ENCODE measurements at places on chromosomes 11 and 22.
A peak's percentile ranks its signal among the peaks of the same experiment; 100 is the strongest.

GRCh38 chr22:25092119-25092518, 107.5 kb upstream of the CRYBB3 start:
- no peak for DNase-seq

GRCh38 chr11:61697764-61698163, 17.6 kb downstream of the DAGLA start:
- DNase-seq: no peak

DNA sequence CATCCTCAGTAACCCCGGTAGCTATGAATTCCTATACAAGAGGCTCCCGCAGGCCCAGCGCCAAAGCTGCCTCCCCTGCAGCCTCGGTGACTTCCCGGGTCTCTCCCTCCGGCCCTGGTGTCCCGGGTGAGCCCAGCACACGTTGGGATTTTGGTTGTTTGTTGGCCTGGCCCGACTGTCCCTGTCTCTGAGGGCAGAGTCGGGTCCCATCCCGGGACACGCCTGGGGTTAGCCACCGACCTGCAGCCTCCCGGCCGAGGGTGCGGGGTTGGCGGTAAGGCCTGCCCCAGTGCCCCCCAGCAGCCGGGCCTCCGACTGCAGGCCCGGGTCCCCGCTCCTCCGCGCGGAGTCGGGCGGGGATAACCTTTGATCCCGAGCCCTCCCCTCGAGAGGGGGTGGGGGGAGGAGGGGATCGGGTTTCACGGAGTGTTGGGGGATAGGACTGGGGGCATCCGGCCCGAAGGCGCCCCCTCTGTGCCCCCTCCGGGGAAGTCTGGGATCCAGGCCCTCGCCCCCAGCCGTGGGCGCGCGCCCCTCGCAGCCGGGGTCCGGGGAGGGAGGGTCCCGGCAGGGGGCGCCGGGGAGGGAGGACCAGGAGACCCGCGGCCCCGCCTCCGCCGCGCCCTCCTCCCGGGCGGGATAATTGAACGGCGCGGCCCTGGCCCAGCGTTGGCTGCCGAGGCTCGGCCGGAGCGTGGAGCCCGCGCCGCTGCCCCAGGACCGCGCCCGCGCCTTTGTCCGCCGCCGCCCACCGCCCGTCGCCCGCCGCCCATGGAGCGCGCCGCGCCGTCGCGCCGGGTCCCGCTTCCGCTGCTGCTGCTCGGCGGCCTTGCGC, at the start of gene FBLN1:
Gene FBLN1, plus strand, starts transcription at position 669 of the 835 bp plus-strand sequence. Its CDS starts 103 bp downstream, at position 772.
- DNase-seq: no peak

- DNase-seq: no peak
Observed at GRCh38 chr11:119873761-119874421, 144.9 kb upstream of the NECTIN1 start.

DNA sequence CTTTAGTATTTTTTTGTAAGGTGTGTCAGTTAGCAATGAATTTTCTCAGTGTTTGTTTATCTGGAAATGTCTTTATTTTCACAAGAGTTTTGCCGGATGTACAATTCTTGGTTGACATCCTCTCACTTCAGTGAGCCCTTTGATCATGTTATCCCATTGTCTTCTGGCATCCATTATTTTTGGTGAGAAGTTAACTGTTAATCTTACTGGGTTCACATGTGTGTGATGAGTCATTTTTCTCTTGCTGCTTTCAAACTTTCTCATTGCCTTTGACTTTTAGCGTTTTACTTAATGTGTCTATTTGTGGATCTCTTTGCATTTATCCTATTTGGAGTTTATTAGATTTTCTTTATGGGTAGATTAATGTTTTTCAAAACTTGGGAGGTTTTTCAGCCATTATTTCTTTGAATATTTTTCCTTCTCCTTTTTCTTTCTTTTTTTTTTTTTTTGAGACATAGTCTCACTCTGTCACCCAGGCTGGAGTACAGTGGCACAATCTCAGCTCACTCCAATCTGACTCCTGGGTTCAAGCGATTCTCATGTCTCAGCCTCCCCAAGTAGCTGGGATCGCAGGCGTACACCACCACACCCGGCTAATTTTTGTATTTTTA, 100.5 kb upstream of the RRM1 start:
- DNase-seq: no peak

DNA sequence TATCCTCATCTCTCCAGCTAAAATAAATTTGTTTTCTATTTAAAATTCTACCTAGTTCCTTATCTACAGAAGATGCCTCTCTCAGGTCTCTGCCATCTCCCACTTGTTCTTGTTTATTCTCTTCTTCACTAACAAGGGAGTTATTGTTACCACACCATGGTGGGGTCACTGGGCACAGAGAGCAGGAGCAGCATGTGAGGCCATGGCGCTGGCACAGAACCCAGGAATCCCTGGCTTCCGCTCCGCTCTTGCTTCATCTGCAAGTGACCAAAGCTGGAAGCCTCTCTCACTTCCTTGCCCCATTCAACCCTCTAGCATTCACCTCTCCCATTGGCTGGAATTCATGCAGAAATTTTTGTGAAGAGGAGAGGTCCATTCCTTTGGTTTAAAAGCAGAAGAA, 190.7 kb upstream of the NCAM1 start:
- no peak for DNase-seq

DNA sequence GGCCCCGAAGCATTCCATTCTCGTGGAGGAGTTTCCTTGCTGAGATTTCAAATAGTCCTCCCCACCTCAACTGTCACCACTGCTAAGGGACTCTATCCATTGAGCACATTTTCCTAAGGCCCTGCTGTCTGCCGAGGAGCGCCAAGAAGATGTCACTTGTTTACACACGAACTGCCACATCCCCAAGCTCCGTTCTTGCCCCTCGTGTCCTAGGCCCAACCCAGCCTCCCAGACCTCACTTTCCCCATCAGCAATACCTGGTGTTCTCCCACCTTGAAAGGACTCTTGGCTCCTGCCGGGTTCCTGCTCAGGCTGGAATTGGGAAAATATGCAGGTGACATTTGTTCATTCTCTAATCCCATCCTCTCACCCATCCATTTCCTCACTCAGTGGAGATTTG, 4.0 kb upstream of the MYO7A start:
- DNase-seq: no peak

DNA sequence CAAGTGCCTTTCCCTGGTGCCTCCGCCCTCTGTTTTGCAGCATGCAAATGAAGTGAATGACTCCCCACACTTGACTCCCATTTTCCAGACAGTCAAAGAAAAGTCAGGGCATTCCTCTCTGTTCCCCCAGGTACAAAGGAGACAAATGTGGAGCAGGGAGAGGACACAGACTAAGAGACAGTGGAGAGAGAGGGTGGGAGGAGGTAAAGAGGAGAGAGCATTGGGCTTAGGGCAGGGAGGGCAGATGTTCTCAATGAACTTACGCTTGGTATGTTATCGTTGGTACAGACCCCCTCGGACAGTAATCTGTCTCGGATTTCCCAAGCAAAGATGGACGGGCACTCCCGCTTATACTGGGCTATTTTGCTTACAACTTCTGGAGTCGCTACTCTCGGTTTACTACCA, 9.8 kb downstream of the PAX6 start:
- no peak for DNase-seq

DNA sequence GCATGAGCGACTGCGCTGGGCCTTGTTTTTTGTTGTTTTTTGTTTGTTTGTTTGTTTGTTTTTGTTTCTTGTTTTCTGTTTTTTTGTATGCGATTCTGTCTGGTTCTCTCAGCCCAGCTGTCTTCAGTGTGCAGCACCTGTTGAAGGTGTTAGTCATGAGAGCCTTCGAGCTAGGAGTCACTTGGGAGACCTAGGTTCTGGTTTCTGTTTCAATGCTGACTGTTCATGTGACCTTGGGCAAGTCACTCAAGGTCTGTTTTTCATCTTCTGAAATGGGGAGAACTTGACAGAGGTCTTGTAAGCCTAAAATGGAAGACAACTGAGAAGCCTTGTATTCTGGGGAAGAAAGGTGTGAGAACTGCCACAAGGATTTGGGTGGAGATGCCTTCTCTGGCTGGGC, 1.8 kb downstream of the DCPS start:
- no peak for DNase-seq

DNA sequence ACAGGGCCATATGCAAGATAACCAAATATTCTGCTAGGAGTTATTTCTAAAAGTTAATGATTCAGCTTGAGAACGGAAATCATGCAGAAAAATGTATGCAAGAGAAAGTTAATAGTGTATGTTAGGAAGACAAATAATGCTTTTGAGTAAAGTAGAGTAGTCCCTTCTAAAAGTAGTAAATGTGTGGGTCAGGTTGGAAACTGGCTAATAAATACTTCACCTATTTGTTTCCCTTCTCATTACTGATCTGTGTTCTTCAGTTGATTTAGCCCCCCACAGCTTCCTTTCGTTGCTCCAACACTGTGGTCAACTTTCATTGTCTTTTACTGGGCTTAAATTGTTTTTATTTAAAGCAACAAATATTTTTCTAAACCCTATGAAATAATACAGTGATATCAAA, 444.2 kb downstream of the CNTN5 start:
- DNase-seq: no peak

DNA sequence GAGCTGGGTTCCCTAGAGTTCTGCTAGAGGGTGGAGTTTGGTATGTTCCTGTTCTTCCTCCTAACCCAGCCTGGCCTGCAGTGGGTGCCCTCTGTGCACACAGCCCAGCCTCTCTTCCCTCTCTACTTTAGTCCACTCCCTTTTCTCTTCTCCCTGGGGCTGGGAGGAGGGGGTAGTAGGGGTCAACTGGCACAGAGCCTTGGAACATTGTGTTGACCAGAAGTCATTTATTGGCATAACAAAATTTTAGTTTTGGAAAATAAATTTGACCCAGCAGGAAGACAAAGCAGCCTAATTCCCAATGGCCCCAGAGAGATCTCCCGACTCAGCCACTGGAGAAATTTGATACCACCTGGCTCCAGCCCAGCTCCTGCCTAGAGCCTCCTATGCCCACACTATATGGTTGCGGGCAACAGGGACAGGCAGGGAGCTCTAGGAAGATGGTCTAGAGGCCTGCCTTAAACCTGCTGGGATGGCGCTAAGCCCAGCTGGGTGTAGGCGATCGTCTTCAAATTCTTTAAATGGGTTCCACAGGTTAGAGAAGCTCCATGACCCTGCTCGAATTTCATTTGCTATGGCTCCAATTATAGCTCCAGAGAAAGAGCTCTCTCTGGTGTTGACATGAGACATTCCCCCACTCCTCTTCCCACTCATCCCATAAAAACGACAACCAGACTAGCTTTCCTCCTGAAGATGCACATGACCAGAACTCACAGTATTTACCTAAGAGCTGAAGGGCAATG, 9.9 kb downstream of the PCSK7 start:
- DNase-seq: no peak

- DNase-seq: no peak
Observed at GRCh38 chr11:32426192-32426591, 9.1 kb downstream of the WT1 start.

GRCh38 chr22:37019309-37020191, at the start of the genes MPST and TST:
MPST (plus strand) TSS chr22:37019742; CDS start chr22:37019837, 95 bp downstream.
TST (minus strand) TSS chr22:37019447; CDS start chr22:37018732, 715 bp downstream.
- DNase-seq: peak; percentile 4

DNA sequence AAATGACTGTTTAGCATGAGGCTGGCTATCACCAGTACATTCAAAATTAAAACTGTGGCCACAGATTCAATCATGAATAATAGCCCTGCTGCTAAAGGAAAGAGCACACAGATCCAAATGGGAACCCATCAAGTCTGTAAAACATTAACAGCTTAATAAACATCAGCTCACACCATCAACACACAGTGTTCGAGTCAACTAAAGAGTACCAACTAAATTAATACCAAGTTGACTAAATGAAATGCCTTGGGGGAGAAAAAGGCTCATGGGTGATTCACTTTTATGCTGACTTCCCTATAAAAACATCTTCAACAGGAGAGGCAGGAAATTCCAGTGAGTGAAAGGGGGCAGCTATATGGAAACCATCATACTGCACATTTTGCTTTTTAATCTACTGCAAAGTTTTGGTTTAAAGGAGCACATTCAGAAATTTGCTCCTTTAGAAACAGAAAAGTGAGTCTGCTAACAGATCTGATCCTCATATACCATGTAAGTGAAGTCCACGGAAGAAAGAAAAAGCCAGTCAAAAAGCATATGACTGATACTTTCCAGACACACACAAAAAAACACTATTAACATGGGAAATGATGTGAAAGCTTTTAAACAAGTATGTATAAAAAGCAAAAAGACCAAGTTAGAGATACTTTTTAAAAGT, 16.3 kb downstream of the LGR4 start:
- no peak for DNase-seq

DNA sequence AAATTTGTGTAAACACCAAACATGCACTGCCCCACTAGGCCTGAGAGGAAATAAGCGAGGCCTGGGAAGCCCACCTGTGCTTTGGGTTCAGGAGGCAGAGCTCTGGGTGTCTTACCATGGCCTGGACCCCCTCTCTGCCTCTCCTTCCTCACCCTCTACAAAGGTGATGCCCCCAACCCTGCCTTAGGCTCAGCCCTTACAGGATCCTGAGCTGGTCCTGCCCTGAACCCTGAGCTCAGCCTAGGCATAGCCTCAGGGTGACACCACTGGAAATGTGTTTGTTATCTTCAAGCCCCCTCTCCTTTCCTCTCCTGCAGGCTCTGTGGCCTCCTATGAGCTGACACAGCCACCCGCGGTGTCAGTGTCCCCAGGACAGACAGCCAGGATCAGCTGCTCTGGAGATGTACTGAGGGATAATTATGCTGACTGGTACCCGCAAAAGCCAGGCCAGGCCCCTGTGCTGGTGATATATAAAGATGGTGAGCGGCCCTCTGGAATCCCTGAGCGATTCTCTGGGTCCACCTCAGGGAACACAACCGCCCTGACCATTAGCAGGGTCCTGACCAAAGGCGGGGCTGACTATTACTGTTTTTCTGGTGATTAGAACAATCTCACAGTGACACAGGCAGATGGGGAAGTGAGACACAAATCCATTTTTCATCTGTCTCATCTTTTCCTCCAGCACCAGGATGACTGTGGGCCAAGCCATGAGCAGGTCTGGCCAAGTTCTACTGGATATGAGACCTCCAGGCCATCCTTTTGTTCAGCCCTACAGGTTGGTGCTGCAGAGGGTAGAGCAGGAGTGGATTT, 117.8 kb downstream of the GGTLC2 start:
- no peak for DNase-seq

GRCh38 chr11:3095712-3096361, 38.6 kb upstream of the CARS1 start:
- DNase-seq: no peak

DNA sequence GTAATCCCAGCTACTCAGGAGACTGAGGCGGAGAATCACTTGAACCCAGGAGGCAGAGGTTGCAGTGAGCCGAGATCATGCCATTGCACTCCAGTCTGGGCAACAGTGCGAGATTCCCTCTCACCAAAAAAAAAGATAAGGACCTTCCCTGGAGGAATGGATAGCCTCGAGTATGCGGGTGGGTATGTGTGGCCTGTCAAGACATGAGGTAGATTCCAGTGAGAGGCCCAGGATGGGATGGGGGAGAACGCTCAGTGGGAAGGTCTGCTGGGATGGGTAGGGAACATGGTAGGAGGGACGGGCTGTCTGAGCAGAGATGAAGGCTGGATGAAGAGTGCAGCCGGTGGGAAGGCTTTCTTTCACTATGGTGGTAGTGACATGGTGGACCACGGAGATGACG, 39.0 kb upstream of the YWHAH start:
- no peak for DNase-seq

DNA sequence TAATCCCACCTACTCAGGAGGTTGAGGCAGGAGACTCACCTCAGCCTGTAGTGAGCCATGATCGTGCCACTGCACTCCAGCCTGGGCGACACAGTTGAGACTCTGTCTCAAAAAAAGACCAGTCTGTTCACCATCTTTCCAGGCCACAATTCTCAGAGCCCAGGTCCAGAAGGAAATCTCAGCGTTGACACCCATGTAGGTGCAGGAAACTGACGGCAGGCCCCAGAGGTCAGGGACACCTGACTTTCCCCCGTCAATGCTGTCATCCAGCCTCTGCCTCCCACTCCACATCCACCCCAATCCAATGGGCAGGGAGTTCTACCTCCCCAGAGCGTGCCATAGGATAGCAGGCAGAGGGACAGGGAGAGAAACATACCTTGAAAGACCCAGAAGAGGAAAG, 5.9 kb upstream of the GRK2 start:
- DNase-seq: no peak
